Stimulated activated CD4-positive, alpha-beta T cell treated with anti-CD3 and anti-CD28 coated beads, Interleukin-2, amount 100 ng/mL, for 48 hours (primary cell): ENCODE measurements at places on chromosomes 16 and 17.

DNA sequence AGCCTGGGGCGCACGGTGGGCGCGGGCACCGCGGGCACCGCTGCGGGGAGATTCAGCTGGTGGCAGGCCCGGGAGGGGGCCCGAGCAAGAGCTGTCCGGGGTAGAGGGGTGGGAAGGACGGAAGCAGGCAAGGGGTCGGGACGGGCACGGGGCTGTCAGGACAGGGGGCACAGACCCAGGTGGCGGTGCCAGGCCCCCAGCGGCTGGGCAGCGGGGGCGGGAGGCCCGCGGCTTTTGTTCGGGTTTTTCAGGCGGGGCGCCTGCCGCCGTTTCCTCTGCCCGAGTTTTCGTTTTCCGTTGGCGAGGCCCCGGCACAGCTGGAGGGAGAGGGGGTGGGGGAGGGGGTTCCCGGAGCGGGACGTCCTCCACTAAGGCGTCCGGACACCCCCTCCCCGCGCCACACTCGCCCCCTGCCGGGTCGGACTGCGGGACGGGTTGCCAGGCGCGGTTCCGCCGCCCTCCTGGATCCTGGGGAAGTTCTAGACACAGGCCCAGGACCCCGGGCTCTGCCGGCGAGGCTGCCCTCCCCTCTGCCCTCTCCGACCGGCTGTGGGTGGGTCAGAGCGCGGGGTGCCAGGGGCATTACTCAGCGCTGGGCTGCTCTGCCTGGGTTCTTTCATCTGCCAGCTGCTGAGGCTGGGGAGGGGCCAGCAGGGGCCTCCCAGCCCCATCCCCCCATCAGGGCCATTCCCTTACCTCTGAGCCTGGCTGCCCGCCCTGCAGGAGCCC, 543 bp downstream of the ARHGAP23 start:
- DNase-seq = no peak

- no peak for DNase-seq
Observed at GRCh38 chr17:41970901-41971331, 4.3 kb downstream of the CNP start.

GRCh38 chr17:1907909-1908698, 78.3 kb downstream of the RPA1 start:
- no peak for DNase-seq

- DNase-seq = no peak
Observed at GRCh38 chr16:17432901-17433576, 37.7 kb downstream of the XYLT1 start.

DNA sequence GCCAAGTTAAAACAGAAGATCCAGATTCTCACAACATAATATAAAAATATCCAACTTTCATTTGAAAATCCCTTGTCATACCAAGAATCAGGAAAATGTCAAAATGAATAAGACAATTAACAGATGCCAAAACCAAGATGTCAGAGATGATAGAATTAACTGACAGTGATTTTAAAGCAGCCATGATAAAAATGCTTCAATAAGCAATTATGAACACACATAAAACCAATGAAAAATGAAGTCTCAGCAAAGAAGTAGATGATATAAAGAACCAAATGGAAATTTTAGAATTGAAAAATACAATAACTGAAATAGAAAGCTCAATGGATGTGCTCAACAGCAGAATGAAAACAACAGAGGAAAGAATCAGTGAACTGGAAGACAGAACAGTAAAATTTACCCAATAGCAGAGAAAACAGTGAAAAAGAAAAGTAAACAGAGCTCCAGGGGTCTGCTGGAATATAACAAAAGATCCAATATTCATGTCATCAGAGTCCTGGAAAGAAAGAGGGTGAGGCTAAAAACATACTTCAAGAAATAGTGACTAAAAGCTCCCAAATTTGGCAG, 35.1 kb downstream of the SHCBP1 start:
- no peak for DNase-seq

DNA sequence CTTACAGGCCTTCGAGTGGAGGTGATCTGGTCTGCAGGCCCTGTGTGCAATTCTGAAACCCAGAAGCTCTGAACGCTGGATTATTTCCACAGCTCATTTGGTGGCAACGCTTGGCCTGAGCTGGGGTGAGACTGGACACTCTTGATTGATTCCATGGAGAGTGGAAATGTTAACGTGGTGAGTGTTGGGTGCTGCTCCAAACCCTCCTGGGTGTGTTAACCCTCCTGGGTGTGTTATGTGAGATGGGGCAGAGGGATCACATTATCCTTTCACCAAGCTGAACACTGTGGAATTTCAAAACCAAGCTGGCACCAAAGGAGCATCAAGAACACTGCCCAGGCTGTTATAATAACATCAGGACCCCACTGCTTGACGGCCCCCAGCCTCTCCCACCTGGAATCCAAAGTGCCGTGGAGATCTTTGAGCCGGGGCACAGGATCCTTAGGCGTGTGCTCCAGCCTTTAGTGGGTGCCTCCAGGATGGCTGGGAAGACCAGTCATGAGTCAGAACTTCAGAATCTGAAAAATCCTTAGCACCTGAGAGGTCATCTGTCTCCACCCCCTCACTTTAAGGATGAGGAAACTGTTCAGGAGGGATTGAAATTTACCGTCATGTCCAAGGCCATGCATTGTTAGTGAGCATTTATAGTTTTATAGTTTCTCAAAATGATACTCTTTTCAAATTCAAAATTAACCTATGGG, 75.0 kb downstream of the RPTOR start:
- no peak for DNase-seq
